NCI-H146 (cell line): ENCODE measurements at places on chromosomes 1 and 21.

DNA sequence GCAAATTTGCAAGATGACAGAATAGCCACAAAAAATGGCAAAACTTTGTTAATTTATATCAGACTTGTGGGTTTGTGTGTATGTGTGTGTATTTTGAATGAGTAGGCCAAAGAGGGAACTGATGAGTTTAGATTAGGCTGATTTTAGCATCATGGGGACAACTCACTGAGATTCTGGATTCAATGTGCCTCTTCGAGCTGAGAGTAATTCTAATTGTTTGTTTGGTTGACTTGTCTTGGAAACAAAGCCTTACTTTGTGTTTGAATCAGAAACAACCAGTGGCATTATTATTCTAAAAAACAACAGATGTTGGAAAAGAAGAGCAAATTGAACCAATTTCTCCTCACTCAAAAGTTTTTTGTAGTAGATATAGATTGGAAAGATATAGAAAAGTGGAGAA is 40.5 kb upstream of the C21orf91 start:
- no peak for DNase-seq

DNA sequence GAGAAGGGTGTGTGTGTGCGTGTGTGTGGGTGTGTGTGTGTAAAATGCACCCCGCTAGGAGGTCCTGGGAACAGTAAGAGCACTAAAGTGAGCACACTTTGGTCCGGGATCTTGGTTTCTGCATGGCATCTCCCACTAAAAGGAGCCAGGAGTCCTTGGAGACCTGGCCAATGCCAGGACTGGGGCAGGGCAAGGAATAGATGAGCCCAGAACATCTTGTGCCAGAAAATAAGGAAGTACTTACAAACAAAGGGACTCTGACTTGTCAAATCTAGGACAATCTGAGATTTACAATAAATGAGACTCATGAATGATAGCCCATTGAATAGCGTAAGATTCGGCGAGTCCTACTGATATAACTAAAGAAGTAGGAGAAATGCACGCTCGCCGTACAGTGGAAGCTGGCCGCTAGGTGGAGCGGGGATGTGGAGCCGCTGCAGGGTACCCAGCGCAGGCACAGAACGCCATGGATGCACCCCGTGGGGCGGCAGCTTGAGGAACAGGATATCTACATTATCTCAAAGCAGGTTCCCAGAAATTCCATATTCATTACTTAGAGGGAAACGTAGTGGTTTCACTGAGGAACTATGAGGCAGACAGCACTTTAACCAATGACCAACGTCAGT is 7.1 kb downstream of the SLC37A1 start:
- no peak for DNase-seq

GRCh38 chr1:36530261-36530660 is 47.5 kb upstream of the CSF3R start:
- DNase-seq, result no peak

DNA sequence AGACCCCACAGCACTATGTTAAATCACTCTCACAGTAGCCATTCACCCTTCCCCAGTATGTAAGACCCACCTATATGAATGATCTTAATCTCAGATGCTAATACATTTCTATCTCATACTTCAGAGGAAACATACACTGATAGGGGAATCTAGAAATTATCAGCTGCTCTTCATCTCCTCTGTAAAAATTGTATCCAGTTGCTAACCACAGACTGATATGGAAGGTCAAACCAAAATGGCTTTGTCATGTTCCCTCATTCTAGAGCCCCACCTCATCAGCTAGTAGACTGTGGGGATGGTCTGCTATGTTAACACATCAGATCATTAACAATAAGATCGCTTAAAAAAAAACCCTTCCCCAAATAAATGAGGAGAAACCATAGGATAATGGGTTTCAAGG is 71.7 kb downstream of the UBR4 start:
- DNase-seq, result no peak

DNA sequence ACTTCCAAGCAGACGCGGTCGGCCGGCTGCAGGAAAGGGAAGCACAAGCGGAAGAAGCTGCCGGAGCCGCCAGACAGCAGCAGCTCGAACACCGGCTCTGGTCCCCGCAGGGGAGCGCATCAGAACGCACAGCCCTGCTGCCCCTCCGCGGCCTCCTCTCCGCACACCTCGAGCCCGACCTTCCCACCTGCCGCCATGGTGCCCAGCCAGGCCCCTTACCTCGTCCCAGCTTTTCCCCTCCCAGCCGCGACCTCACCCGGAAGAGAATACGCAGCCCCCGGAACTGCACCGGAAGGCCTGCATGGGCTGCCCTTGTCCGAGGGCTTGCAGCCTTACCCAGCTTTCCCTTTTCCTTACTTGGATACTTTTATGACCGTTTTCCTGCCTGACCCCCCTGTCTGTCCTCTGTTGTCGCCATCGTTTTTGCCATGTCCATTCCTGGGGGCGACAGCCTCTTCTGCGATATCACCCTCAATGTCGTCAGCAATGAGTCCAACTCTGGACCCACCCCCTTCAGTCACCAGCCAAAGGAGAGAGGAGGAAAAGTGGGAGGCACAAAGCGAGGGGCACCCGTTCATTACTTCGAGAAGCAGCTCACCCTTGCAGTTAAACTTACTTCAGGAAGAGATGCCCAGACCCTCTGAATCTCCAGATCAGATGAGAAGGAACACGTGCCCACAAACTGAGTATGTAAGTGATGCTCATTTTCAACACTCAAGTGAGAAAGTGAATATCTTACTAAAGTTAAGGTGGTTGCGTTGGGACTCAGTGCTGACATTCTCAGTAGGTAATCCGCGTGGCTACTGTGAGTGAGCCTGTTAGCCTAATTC is 25.5 kb downstream of the UTS2 start:
- no peak for DNase-seq

DNA sequence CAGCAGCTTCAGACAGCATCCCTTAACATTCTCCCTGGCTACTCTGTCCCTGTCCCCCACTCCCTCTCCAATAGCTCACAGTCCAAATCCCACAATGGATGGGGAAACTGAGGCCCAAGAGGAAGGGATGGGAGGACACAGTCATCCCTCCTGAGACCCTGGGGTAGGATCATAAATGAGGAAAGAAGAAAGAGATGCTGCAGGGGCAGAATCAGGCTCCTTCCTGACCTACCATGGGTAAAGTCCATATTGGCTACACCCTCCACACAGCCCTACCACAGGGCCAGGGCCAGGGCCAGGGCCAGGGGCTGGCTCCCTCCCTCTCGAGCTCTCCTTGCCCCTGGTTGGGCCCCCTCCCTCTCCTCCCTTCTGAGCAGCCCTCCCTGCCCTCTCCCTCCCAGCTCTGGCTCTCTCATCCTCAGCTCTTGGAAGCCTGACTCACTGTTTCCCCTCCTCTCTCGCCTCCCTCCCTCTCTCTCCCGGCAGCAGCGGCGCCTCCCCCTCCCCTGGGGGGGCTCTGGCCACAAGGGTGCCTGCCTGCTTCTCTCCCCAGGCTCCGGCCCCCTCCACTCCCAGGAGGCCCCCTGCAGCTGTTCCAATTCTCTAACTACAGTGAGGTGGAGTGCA is 4.9 kb downstream of the AHDC1 start:
- peak; percentile 5 for DNase-seq

DNA sequence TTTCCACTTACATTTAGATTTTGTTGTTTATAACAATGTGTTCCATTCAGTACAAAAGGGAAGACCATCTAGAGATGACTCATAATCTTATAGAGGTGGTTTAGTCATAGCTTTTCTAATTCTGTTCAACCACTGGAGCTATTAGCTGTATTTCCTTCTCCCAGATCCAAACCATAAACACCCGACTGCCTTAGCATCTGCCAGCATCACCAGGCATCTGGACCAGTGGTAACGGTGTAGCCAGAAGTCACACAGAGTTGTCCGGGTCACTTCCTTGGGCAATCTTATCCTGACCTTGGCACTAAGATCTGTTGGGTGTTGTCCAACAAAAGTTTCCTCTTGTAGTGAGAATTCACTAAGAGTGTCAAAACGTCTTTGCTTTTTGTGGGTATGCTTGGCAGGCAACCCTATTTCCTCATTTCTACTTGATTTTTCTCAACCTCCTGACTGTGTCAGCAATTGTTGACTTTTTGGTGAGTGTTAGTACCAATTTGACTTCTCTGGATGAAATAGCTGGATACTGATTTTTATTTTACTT is 372.1 kb upstream of the B3GALT2 start:
- DNase-seq, result no peak

DNA sequence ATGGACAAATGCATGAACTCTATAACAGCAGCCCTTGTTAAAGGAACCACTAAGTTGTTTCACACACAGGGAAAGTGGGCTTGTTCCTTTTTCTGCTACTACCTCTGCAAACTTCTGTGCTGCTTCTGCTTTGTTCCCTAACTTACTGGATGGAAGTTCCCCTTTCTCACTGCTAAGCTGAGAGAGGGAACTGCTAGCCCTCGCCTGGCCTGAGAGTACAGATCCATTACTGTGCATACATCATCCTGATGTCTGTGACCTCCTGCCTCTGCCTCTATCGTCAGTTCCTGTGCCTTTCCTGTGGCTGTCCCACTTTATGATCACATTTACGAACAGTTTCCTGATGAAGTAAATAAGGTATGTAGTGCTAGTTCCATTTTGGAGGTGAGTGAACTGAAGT is 3.5 kb downstream of the GNAT2 start:
- no peak for DNase-seq

- no peak for DNase-seq
Measured at GRCh38 chr1:221822591-221822990, 80.7 kb upstream of the DUSP10 start.

- DNase-seq, result no peak
Measured at GRCh38 chr1:83996621-83997020, 2.3 kb downstream of the TTLL7 start.

- no peak for DNase-seq
Measured at GRCh38 chr21:38291874-38292273, 35.1 kb downstream of the KCNJ15 start.

- no peak for DNase-seq
Measured at GRCh38 chr1:9537863-9538668, 1.2 kb upstream of the SLC25A33 start.

DNA sequence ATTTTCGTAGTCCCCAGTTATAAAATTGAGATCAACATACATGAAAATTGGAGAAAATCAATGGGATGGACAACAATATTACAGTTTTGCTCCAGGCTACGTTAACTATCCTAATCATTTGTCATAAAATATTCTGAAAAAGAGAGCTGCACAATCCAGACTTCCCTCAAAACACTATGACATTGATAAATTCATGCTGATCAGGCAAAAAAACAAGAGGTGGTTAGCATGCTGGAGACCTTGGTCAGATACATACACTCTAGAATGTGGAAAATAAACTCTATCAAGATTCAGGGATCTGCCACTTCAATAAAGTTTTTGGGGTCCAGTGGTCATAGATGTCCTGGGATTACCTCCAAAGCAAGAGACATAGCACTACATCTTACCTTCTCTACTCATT is 32.5 kb upstream of the ARHGAP29 start:
- DNase-seq, result no peak

DNA sequence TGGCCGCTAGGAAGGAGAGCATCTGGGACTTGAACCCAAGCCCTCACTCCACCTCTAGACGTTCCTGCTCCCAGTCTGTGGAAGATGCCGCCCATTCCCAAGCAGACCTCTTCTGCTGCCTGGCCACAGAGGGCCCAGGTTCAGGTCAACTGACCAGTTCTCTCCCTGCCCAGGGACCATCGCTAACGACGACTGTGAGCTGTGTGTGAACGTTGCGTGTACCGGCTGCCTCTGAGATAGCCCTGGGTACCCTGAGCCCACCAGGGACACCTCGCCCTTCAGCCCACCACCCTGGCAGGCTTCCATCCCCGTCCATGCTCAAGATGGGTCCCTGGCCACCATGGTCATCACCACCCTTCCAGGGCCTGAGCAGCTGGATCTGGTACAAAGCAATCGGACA is 2.2 kb downstream of the GUCA2B start:
- DNase-seq, result no peak

DNA sequence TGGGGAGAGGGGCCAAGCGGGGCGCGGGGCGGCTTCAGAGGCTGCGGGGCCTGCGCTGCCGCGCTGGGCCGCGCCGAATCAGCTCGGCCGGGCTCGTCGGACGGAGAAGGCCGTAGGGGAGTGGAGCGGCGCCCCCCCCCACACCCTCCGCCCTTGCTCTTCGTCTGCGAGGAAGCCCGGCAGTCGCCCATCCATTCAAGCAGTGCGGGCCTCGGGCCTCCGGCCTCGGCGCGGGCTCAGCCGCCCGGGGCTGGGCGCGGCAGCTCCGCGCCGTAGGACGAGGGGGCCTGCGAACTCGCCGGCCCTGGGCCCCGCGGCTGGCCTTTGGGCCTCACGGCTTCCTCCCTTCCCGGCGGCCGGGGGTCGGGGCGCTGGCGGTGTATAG is 564 bp downstream of the CTPS1 start:
- DNase-seq, result no peak

- no peak for DNase-seq
Measured at GRCh38 chr1:86154571-86155050, 2.0 kb downstream of the COL24A1 start.

DNA sequence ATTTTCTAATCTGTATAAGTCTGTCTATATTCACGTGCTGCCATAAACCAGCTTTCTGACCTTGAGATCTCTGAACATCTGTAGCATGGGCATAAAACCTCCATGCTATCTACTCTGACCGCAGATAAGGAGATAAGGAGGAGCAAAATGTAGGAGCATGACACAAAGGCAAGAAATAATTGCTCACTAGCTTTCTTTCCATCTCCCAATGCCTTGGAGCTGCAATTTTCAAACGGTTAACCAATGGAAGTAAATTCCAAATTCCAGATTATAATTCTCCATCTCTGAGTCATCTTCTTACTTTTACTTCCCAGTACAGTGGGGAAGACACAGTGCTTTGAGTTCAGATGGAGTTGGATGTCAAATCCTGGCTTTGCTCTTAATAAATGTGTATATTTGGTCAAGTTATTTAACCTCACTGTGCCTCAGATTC is 41.6 kb downstream of the CD58 start:
- DNase-seq, result no peak

GRCh38 chr1:180181996-180182642 is 27.4 kb downstream of the QSOX1 start:
- DNase-seq, result no peak

- peak; percentile 65 for DNase-seq
Measured at GRCh38 chr1:32538887-32539583, at the start of gene ZBTB8A. Gene ZBTB8A, plus strand, starts transcription at chr1:32539427. Its CDS starts 53,505 bp downstream, at chr1:32592932.

- no peak for DNase-seq
Measured at GRCh38 chr1:107870696-107871095, 94.3 kb downstream of the VAV3 start.

DNA sequence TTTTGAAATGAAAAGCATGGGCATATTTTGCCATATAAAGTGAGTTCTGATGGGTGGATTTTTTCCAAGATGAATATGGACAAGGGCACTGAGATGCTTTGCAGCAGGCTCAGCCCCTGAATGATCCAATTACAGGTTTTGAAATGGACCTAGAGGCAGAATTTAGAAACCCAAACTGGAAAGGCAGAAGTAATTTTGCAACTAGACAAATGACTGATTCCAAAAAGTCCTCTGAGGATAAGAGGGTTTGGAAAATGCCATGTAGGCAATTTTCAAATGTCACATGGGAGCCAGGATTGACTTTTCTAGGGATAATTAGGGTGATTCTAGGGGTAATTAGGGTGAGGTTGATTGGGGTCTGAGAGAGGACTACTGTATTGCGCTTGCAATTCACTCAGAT is 148.9 kb upstream of the ZNF648 start:
- DNase-seq, result no peak

GRCh38 chr1:37017720-37018119 is 16.6 kb downstream of the GRIK3 start:
- peak; percentile 8 for DNase-seq
